ENCODE measurements at places on chromosomes 5 and 9.

GRCh38 chr9:2290382-2290781, 275.2 kb downstream of the SMARCA2 start:
- no peak for DNase-seq

DNA sequence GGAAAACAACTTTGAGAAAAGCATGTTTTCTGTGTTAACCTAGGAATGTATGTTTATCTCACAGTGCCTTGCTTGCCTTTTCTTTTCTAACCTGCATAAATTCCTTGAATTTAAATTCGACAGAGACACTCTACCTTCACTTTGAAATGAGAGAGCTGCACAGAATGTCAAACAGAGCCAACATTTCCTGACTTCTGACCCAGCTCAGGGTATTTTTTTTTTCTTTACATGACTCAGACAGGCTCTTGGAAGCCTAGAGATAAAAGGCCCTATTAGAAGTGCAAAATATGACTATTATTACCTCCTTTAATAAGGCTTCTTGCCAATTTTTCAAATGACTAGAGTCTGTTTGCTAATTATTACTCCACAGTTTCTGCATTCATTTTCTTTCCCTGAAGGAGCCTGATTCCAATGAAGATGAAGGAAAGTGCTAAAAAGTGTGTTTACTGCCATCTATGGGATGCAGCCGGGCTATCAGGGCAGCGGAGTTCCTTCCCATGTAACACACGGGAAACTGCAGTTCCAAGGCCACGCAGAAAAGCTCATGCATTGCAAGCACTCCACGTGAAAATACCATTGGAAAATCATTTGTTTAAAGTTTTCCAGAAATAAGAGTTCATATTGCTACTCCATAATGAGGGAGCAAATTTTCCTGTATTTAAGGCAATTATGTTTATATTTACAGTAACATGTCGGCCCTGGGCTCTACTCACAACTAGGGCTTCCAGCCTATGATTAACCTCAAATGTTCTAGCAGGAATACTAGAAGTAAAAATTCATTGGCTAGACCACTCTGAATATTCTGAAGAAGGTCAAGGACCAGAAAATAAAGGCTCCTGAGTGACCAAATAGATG, 485.6 kb downstream of the ZSWIM6 start:
- DNase-seq, result peak; percentile 55

DNA sequence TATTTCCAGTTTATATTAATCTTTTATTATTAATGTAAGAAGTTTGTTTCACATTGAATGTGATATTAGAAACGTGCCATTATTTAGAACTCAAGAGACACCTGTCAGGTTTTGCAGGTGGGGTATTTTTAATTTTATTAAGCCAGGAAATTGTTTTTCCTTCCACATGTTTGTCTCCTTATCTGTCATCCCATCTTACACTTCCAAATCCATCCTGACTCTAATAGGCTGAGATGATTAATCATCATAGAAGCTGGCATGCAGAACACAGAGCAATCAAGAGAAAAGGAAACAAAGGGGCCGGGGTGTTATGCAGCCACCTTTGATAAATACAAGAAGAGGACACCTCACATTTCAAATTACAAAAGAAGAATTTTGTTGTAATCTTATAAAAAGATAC, 506.5 kb downstream of the ISL1 start:
- DNase-seq, result no peak

DNA sequence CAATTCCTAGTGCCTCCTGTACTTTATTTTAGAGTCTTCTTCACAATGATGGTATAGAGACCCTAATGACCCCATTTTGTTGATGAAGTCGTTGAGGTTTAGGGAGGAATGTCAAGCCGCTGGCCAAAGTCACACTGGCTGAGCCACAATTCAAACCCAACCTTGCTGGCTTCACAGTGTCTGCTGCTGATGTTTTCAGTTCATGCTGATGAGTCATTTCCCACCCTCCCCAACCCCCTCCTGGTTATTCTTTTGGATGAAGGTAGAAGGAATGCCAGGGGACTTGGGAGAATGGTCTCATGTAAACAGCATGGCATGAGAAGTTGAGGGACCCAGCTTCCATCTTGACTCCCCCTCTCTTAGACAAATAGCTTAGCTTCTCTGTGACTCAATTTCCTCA, 68.6 kb downstream of the TMEM252 start:
- DNase-seq, result no peak

GRCh38 chr9:35771534-35771933, 17.5 kb upstream of the MSMP start:
- DNase-seq, result no peak

GRCh38 chr5:11182441-11183080, 421.5 kb upstream of the DAP start:
- DNase-seq, result peak; percentile 40

- DNase-seq, result no peak
These were observed 149.2 kb downstream of the SGCD start for GRCh38 chr5:156476158-156476551.

GRCh38 chr5:17944046-17944445, 309.8 kb downstream of the TAF11L14 start:
- no peak for DNase-seq

DNA sequence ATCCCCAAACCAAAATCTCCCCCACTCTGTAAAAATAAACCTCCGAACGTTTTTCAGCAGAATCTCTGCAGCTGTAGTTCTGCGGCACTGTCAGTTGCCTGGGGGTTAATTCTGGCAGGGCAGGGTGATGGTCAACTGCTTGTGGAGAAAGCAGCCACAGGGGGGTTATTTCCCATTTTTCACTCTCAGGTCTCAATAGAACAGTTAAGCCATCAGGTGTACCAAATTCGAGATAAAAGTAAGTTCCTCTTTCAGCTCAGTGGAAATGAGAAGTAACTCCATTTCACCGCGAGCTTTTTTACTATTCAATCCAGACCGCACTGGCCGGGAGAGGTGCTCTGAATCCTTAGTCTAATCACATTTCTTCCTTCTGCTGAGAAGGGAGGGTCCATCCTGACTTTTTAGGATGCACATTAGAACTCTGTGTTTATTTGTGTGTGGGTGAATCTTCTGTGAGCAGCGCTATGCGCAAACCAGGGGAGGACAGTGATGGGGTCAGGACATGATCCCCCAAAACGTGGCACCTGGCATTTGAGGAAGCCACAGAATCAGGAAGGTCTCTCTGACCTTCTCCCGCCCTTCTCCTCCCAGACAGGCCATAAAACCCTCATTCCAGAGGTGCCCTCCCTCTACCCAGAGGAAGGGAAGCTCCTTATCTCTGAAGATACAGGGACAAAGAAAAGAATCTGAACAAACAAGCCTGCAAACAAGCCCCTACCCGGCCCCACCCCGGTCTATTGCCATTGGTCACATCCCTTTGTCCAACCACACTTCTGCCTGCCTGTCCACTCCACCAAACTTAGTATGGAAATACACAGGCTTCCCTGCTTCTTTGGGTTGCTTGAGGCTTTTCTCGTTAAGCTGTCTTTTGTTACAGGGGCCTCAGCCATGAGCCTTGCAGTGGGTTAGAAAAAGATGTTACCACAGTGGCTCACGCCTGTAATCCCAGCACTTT, 229.0 kb downstream of the ROR2 start:
- no peak for DNase-seq

DNA sequence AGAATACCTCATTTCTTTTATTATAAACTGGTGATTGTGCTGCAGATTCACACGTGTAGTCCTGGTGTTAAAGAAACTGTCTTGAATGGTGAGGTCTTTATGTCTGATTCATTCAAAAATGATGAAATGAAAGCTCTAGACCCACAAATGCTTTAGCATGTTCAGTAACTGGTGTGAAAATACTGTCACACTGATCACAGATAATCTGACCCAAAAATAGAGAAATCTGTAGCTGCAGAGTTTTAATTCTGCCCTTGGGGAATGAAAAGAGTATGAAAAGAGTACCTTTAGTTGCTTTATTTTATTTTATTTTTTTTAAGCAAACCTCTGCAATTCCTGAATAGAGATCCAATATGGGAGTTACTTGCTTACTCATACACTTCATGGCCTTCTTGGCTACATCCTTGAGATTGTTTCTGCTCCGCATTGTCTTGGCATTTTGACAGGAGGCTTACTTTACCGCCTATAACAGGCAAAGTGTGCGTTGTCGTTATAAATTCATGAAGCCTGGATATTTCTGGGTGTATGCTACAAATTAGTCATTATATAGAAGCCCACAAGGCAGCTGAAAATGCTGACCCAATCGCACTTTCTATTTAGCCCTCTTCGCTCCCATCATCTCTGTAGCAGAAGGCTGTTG, 2.7 kb downstream of the RGMB start:
- DNase-seq, result peak; percentile 98

- no peak for DNase-seq
These were observed 58.8 kb downstream of the SNX30 start for GRCh38 chr9:112809351-112809848.

DNA sequence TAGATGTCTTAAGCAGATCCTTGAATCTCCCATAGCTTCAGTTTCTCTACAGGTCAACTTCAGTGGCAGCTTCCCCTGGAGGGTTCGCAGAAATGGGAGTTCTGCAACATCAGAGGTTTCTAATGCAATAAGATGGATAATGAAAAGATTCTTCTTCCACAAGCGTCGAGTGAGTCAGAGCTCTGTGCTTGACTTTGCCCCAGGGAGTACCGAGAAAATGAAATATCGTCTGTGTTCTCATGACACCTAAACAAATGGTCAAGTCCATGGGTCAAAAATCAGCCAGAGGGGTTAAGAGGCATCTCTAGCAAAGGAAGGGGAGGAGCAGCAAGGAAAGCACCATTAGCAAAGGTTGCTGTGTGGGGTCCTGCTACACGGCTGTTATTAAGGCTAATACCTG, 3.2 kb upstream of the ADRA1B start:
- DNase-seq, result peak; percentile 84
